D341Med (cell line): ENCODE measurements at places on chromosomes 13 and 19.

- DNase-seq: peak; percentile 43
Measured at GRCh38 chr13:72643311-72643989, 84.0 kb downstream of the MZT1 start.

GRCh38 chr13:112639521-112639920, 50.3 kb upstream of the ATP11A start:
- no peak for DNase-seq

GRCh38 chr19:42166316-42166715, 34.1 kb upstream of the POU2F2 start:
- no peak for DNase-seq

GRCh38 chr19:16688084-16688483, 27.1 kb downstream of the TMEM38A start:
- no peak for DNase-seq

GRCh38 chr19:42067315-42067888, 2.6 kb downstream of the GRIK5 start:
- DNase-seq: no peak

- no peak for DNase-seq
Measured at GRCh38 chr19:32692727-32693061, 1.1 kb downstream of the NUDT19 start.

DNA sequence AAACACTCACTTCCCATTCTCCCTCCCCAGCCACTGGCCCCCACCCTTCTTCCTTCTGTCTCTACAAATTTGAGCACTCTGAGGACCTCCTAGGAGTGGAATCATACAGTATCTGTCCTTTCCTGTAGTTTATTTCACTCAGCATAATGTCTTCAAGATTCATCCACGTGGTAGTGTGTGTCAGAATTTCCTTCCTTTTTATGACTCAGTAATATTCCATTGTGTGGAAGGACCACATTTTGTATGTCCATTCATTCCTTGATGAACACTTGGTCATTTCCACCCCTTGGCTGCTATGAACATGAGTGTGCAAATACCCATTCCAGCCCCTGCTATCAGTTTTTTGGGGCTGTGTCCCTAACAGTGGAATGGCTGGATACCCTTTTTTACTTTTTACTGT, 9.8 kb downstream of the KLF2 start:
- no peak for DNase-seq

DNA sequence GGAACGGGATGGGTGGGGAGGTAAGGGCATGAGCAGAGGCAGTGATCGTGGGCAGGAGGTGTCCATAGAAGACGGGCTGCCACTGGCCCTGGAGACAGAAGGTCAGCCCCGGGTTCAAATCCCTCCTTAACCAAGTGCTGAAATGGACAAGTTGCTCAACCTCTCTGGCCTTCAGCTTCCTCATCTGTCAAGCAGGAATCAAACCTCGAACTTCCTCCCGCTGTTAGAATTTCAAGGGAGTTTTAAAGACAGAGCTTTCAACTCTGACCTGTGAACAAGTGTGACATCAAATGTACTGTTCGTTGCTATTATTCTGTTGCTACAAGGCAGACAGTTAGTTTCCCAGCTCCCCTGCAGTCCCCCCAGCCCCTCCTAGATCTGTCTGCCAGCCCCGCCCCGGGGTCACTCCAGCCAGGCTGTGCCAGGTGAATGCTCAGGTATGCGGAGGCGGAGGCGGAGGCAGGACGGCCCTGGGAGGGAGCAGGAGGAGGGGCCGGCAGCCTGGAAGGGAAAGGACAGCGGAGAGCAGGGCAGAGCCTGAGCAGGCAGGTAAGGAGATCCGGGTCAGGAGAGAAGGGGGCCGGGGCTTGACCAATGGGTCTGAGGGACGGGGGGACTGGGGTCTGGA, at the start of gene EPS8L1:
Gene EPS8L1 (plus strand): TSS at position 499 of the 628 bp plus-strand sequence. CDS start 576 bp downstream, outside the sequence.
- no peak for DNase-seq

DNA sequence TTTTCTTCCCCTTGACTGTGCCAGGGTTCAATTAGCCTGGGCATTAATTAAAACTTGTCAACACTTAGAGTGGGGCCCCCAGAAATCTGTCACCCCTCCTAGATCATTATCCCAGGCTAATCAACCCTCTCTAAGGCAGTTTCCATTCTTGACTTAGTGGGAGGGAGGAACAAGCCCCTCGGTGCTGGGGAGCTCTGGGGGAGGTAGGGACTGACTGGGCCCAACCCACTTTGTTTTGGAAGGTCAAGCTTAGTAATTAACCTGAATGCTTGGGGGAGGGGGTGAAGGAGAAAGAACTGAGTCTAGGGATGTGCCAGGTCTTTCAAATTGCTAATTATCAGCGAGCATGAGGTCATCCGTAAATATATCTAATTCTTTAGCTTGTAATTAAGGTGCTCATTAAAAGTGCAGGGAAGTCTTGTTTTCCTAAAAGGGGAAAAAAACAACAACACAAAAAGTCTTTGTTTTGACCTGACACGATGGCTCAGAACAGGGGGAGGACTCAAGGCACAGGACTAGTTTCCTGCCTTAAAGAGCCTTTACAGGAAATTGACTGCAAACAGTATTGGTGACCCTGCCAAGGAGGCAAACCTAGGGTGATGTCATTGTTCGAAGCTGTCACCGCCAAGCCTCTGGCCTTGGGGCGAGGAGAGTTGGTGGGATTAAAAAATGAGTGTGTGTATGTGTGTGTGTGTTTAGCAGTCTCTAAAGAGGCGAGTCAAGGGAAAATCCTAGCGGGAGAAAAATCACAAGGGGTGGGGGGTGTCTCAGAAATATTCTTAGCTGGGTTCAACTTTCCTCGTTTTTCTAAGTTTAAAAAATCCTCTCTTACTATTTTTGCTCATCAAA, 19.4 kb downstream of the ACTN4 start:
- no peak for DNase-seq

DNA sequence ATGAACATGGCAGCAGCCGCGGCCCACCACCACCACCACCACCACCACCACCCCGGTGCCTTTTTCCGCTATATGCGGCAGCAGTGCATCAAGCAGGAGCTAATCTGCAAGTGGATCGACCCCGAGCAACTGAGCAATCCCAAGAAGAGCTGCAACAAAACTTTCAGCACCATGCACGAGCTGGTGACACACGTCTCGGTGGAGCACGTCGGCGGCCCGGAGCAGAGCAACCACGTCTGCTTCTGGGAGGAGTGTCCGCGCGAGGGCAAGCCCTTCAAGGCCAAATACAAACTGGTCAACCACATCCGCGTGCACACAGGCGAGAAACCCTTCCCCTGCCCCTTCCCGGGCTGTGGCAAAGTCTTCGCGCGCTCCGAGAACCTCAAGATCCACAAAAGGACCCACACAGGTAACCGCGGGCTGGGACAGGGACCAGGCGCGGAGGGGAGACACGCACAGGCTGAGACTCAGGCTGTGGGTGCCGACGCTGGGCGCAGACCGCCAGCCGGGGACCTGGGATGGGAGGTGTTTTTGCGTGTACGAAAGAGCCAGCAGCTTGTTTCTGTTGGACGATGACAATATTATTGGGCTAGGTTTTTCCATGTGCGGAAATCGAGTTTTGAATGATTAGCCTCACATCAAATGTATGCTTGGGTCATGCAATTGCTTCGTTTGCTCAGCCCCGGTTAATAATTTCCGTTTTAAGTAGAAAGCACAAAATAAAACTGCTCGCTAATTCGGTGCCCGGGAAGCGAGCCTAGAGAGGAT, 1.3 kb downstream of the ZIC2 start:
- DNase-seq: no peak

DNA sequence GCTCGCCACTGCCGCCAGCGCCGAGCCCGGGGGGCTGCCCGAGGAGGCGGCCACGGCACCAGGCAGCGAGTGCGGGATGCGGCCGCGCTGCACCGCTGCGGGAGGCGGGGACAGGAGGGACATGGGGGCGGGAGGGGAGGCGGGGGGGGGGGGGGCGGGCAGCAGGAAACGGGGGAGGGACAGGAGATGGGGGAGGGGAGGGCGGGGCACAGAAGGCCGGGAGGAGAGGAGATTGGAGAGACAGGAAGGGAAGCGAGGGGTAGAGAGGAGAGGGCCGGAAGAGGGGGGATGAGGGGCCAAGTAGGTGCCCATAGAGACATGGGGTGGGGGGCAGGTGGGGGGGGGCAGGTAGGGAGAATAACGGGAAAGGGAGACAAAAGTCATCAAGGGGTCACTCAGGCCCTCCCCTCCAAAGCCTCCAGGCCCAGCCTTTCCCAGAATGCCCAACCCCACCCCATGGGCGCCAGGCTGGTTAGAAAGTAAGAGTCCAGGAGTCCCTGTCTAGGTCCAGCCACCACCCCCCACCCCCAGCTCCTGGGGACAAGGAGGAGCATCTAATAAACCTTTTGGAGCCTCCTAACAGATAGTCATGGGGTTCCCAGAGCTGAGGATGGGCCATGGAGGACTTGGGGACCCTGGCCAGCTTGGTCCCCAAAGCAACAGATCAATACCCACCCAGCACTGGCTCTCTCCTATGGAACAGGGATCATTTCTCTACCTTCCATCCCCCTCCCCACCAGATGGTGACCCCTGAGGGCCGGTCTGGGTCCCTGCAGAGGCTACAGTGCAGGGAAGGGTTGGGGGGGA, 9.5 kb downstream of the NR2F6 start:
- DNase-seq: peak; percentile 84

GRCh38 chr19:408902-409515, at the start of gene C2CD4C:
Gene C2CD4C, minus strand, starts transcription at chr19:409147. Its CDS starts 786 bp downstream, at chr19:408361.
- DNase-seq: peak; percentile 79

- DNase-seq: peak; percentile 45
Measured at GRCh38 chr19:19262190-19263057, 10.7 kb downstream of the TM6SF2 start.

DNA sequence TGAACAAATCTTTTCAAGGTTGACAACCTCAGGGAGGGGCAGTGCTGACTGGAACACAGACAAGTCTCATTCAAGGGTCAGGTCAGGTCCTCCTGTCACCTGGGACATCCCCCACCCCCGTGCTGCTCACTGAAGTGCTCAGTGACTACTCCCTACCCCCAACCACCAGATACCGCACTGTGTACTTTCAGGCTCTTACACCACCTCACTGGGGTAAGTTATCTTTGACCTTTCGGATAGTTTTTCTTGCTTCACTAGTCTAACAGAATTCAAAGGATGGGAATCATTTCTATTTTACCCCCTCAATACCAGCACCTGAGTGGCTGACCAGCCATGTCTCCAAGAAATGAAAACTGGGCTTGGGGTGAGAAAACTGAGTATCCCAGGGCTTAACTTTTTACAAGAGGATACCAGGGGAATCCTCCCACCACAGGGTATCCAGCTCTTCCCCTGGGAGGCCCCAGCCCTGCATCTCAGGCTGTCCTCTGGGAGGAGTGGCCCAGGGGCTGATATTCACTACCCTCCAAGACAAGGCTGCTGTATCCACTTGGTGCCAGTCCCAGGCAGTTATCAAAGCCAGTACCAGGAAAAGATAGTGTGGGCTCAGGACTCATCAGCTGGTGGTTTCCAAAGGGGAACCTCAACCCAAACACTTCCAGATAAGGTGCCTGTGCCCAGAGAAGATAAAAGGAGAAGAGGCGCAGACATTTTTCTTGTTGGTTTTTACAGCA, 2.1 kb downstream of the ZNF563 start:
- no peak for DNase-seq

- DNase-seq: no peak
Measured at GRCh38 chr13:27201661-27202060, 30.1 kb upstream of the USP12 start.

DNA sequence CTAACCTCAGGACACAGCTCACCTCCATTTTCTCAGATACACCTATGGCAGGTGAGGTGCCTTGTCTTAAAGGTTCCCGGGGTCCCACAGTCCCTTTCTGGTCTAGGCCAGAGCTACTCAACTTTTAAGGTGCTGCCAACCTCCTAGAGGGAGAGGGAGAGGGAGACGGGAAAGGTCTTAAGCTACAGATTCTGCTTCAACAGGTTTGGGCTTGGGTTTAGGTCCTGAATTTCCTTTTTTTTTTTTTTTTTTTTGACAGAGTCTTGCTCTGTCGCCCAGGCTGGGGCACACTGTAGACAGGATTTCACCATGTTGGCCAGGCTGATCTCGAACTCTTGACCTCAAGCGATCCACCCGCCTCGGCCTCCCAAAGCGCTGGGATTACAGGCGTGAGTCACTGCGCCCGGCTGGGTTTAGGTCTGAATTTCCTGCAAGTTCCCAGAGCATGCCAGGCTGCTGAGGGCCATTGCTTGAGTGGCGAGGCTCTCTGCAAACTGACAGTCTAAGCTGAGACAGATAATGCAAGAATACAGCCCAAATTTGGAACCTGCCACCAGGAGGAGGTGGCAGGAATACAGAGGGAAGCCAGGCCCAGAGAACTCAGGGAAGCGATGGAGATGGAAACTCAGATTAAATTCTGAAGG, 7.8 kb upstream of the SYCN start:
- DNase-seq: no peak

- DNase-seq: no peak
Measured at GRCh38 chr13:113840541-113841352, 23.1 kb downstream of the GAS6 start.

GRCh38 chr19:17526922-17527321, 15.5 kb downstream of the PGLS start:
- no peak for DNase-seq

DNA sequence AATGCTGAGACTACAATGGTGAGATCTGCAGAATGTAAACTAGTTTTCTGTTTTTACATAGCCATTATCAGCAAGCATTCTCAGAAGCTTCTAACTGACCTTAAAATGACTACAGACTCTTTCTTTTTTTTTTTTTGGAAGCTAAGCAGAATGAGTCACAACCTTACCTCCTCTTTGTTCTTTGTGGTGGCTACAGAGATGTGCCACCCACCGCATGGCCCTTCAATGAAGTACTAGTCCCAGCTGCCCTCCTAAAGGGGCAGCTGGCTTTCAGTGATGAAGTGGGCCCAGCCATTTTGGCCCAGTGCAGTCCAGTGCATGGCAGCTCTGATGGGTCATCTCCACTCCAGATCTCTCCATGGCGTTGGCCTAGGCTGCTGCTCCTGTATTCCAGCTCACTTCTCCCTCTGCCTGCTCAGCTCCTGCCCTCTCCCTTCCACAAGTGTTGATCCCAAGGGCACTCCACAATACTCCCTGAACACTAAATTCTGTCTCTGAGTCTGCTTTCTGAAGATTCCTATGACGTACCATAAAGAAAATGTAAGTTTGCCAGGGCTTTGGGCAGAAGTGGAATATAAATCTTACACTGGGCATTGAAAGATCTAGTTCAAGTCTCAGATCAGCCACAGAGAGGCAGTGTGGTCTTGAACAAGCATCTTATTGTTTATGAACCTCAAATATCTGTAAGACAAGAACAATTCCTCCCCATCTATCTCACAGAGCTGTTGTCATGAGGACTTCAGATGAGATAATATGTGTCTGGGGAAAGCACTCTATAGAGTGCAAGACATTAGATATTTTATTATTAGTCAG, 85.6 kb downstream of the RXFP2 start:
- peak; percentile 37 for DNase-seq

DNA sequence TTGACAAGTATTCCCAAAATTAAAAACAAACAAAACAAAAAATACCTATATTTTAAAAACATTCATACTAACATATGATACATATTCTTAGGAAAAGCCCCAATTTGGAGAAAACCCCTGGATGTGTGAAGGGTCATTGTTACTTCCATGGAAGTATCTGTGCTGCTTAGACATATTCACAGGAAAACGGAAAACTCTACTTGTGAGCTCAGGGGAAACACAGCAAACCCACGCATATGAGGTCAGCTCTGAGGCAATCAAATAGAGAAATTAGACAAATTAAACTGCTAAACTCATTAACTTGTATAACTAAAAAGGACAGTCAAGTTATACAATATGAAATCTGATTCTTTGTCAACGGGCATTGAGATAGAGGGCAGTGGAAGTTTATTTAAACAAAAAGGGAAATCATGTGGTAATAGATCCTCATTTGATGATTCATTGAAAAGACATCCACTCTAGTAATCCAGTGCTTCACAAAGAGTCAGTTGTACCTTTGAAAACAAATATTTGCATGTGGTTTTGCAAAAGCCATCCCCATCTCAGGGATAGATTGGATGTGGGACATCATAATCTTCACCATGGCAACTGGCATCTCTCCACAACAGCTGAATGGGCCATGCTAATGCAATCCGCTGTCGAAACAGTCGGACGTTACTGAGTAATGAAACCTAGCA, 423.4 kb downstream of the ITGBL1 start:
- no peak for DNase-seq
